ENCODE measurements at places on chromosomes 2 and 18.

DNA sequence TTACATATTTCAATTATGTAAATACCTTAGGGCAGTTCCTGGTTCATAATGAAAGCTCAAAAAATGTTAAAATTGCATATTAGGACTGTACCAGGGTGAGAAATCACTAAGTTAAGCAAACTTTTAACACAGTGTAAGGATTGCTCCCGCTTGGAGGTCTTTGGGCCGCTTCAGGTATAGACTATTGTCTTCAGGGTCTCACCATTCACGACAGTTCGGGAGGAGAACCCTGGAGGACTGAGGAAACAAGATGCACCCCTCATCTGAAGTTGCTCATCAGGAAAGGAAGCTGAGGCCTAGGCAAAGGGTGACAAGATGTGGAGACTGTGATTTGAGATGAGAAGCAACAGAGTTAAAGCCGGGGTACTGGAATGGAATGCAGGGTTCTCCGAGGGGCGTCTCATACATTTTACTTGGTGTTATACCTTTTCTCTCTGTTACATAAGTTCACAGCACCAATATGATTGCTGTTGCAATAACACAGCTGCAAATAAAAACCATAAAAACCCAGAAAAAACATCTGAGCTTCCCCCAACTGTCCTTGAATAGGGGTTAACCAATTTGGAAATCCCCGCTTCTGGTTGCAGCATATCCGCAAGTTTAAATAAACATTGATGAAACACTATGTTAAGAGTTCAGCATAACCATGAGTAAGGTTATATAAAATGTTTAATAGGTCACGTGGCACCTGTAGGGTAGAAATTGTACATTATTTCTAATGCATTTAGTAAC is 40.1 kb downstream of the FBXO48 start:
- no peak for DNase-seq

GRCh38 chr2:61009355-61009754 is 8.2 kb upstream of the PEX13 start:
- DNase-seq = no peak

GRCh38 chr2:9234680-9235146 is 28.1 kb downstream of the ASAP2 start:
- DNase-seq = no peak

- DNase-seq = no peak
These were observed 52.3 kb upstream of the RALBP1 start for GRCh38 chr18:9422816-9423519.

GRCh38 chr18:10053861-10054260 is 140.0 kb downstream of the VAPA start:
- DNase-seq = no peak

DNA sequence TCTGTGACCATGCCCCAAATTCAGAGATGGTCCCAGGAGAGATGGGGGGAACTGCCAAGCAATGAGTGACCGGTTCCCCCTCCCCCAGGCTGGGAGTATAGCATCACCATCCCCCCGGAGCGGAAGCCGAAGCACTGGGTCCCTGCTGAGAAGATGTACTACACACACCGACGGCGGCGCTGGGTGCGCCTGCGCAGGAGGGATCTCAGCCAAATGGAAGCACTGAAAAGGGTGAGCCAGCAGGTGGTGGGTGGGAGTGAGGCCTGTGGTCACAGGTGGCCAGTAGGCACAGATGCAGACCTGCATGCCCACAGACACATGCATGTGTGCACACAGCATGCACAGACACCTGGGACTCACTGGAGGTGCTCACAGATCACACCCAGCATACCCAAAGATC is 117.2 kb downstream of the DYSF start:
- no peak for DNase-seq

GRCh38 chr2:218010984-218011652 is 8.3 kb upstream of the TNS1 start:
- no peak for DNase-seq

DNA sequence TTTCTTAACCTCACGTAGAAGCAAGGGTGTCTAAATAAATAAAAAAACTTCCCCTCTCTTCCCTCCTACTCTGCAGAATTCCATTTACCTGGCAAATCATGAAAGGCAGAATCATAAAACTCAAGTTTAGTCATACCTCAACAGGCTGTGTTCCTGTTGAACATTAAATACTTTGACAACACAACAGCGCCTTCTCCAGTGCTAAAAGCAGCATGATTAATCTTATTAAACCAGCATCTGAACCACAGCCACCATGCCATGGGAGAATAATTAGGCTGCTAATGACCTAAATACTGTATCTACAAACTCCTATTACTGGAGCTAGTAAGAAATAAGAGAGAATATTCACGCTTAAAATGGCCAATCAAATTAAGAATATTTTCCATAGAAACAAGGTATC is 68.1 kb downstream of the CDH2 start:
- no peak for DNase-seq

- DNase-seq = no peak
These were observed 32.0 kb upstream of the CAB39 start for GRCh38 chr2:230680463-230681170.

DNA sequence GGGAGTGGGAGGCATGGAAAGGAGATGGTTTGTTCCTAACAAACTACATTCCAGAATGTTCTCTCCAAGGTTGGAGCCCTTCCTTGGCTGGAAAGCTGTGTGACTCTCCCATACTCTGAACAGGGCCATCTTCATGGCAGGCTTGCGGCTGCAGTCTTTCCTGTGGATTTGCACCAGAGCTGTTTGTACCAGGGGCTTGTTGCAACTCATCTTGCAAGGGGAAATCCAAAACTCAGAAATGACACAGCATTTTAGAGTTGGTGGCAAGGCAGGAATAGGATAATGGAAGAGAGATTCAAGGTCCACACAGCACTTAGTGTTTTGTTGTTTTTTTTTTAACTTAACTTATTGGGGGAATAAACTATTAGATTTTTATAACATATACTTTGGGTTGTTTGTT is 73.7 kb upstream of the ZNF516 start:
- DNase-seq = no peak

DNA sequence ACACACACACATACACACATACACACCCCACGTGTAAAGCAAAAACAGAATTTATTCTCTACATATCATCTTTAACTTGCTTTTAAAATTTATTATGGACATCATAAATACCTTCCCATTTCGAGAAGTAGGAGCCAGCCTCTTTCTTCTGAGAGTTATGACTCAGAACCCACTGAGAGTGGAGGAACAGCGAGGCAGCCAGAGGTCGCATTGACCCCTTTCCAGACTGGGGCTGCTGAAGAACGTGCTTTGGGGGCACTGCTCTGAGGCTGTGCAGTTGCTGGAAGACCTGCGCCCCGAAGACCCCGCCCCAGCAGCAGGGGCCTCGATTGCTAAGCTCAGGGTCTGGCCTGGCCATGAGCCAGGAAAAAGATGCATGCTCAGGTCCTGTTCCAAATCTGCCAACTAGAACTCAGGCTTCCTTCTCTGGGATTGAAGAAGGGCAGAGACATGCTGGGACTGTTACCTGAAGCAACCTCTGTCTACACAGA is 133.8 kb upstream of the TWIST2 start:
- no peak for DNase-seq

DNA sequence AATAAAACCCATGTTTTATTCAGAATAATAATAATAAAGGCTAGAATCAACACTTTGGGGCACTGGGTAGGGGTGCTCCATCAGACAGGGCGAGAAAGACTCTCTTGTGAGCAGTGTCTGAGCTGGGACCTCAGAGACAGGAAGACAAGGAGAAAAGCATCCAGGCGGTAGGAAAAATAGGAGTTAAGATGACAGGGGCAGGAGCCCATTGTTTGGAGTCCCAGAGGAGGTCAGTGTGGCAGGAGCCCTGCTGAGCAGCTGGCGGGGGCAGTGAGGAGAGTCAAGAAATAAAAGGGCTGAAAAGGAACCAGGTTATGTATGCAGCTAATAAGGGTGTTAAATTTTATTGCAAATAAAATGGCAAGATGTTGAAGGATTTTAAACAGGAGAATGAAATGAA is 457.4 kb downstream of the FBXO15 start:
- DNase-seq = no peak

- no peak for DNase-seq
These were observed 44.4 kb upstream of the TWSG1 start for GRCh38 chr18:9290156-9290555.

DNA sequence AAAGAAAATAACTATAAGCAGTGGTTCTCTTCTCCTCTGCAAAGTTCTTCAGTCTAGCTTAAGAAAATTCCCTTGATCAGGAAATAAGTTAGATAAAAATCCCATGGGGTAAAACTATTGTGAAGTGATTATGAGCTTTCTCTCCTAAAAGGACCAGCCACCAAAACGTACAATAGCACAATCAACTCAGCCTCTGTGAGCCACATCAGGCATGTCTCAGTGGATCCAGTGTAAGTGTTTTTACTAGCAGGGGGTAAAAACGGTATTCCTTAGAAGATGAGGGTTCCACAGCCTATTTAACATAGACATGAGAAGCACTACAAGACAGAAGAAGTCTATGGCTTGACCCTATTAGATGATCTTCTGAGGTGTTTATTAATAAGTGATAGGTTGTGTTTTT is 503.2 kb downstream of the PIK3C3 start:
- no peak for DNase-seq

- DNase-seq = no peak
These were observed 181.2 kb upstream of the FSHR start for GRCh38 chr2:49335546-49335945.

- no peak for DNase-seq
These were observed 12.6 kb downstream of the HYCC2 start for GRCh38 chr2:201058914-201059313.

DNA sequence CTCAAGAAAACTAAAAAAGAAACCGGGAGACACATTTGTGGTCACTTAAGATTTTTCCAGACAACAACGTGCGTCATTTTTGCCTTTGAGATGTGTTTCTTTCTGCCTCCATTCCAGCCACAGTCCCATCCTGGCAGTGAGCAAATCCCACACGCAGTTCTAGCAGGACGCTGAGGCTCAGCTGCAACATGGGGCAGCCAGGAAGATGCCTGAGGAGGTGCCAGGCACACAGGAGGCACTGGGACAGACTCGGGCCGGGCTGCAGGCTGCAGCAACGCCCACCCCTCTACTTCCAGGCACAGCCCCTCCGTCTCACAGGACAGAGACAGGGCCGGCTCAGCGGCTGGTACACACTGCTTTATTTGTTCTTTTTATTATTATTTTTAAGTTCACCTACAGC is 13.1 kb downstream of the KLF11 start:
- no peak for DNase-seq

DNA sequence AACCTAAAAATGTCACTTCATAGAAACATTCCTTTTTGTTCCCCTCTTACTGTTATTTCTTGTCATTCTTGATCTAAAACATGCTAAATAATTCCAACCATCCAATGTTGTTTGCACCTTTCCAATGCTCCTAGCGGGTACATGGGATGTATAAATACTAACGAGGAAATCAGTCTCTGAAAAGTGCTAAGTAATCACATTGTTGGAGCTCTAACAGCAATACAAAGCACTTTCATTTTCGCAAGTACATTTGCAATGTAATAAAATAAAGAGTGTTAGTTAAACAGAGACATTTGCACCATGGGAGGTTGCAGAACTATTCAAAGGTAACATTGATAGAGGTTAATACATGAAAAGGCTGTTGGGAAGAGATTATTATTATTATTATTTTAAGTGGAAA is 286.2 kb upstream of the ACVR2A start:
- no peak for DNase-seq

DNA sequence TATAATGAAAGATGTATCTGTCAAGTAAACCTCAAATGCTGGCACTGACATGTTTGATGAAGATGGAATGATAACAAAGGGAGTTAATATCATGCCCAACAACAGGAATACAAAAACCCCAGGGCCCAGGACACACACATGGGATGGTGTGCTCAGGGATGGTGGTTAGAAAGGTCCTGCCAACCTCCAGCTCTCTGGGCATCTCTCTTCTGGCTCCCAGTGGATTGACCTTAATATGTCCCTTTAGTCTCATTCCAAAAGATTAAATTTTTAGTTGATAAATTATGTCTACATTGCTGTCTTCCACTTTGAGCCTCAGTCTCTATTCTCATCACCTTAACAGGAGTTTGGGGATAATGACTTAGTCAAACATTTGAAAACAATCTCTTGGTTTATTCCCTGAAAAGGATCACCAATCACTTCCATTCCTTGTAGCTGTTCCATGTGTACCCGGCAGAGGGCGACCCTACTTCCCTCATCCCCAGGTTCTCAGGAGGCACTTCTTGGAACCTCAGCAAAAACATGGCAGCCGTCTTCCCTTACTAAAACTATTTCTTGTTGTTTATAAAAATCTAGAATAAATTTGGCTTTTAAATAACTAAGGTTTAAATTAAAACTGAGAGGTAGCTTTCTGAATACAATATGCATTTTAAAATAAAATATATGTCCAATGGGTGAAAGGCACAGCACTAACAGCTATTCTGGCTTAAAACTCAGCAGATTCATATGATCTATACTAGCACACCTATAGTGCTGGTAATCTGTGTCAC is 29.6 kb downstream of the MCEE start:
- DNase-seq = peak; percentile 12

DNA sequence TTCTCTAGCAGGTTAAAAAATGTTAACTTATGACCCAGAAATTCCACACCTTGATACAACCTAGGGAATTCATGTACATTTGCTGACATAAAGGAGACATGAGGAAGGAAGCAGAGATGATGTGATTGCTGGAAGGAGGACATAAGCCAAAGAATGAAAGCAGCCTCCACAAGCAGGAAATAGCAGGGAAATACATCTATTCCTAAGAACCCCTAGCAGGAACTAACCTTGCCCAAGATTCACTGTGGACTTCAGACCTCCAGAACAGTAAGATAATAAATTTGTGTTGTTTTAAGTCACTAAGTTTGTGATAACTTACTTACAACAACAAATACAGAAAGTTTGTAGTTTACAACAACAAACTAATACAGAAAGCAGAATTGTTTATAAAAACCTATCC is 4.6 kb upstream of the DSG4 start:
- no peak for DNase-seq
